IMR-90 (cell line): ENCODE measurements at places on chromosomes 5 and 9. TPM values are rescaled to one million over a fixed set of nuclear protein-coding genes. Genes with fewer than 3 reads are reported as not detected.
A peak's percentile ranks its signal among the peaks of the same experiment; 100 is the strongest.

The TAF11L10 gene
- total RNA-seq, result not detected in 2 replicates

The FOXD4L4 gene
- total RNA-seq, result under 0.01 TPM in 1 of 2 replicates, not detected in the other

The ENHO gene
- not detected in 2 replicates for total RNA-seq

DNA sequence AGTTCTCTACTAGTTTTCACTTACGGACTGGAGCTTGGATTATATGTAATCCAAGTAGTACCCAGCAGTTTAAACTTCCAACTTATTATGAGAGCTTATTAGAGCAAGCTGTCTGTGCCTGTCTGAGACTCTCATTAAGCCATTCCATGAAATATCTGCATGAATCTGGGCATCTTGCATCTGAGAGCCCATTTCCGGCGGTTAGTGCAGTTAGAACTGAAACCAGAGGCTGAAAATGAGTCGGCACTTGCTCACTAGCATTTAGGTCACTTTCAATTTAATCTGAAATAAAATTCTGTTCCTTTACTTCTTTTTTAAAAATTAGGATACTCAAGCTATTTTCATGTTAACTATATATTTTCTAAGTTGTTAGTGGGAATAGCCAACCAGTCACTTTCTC is 102.2 kb downstream of the MEGF10 start:
- DNase-seq, result no peak

The IL17B gene
- total RNA-seq, result 0.28 TPM in 1 of 2 replicates, not detected in the other

The THBS4 gene
- total RNA-seq, result 0.83 and 0.90 TPM in 2 replicates

- DNase-seq, result no peak
Observed at GRCh38 chr5:1036504-1037122, 28.0 kb downstream of the NKD2 start.

- DNase-seq, result no peak
Observed at GRCh38 chr5:50440651-50441492, at the start of gene EMB. Gene EMB, minus strand, starts transcription at chr5:50441288. Its CDS starts 137 bp downstream, at chr5:50441151.

- DNase-seq, result no peak
Observed at GRCh38 chr9:117869712-117870111, 165.5 kb downstream of the TLR4 start.

DNA sequence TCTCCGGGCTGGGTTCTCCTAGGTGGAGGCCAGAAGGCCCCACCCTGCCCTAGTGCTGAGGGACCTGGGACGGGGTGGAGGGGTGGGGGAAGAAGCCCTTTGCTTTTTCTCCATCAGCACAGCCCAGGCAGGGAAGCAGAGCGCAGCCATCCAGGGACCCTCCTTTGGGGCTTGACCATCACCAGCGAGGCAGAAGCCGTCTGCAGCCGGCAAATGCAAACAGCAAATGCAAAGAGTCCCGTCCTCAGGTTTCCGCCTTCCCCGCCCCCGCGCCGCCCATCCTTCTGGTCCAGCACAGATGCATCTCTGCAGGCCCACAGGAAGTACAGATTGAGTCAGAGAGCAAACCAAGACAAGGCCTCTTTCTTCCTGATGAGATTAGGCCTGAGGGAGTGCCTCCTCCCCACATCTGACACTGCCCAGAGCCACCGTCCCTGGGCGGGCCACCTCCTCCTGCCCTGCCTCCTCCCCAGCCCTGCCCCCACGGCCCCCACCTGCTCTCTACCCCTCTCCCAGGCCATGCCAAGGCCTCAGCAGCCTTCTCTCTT is 23.4 kb downstream of the CORO2A start:
- peak; percentile 68 for DNase-seq

The RXFP3 gene
- total RNA-seq, result not detected in 2 replicates

The SCGB3A1 gene
- total RNA-seq, result not detected in 2 replicates

- no peak for DNase-seq
Observed at GRCh38 chr5:52620315-52620714, 167.4 kb upstream of the ITGA1 start.

The PCDHGB6 gene
- total RNA-seq, result 2.2 and 2.8 TPM in 2 replicates

DNA sequence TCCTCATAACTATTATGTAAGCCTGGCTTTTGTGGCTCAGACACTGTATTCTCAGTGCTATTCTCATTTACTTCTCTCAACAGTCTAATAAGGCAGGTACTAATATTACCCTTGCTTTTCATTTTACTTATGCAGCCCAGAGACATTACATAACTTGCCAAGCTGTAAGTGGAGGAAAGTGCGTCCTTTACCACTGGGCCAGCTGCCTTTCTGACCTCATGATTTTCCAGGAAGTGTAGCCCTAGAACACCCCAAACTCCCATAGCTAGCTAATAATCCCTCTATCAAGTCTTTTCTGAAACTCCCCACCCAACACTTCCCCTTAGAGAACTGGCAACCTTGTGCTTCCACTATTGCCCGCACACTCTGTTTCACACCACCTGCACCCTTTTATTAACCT is 192.9 kb upstream of the HMHB1 start:
- DNase-seq, result no peak

The LYRM7 gene
- total RNA-seq, result 3.4 and 6.4 TPM in 2 replicates

GRCh38 chr9:126614088-126614454 is 343 bp downstream of the LMX1B start:
- no peak for DNase-seq

The SPINK4 gene
- total RNA-seq, result not detected in 2 replicates

DNA sequence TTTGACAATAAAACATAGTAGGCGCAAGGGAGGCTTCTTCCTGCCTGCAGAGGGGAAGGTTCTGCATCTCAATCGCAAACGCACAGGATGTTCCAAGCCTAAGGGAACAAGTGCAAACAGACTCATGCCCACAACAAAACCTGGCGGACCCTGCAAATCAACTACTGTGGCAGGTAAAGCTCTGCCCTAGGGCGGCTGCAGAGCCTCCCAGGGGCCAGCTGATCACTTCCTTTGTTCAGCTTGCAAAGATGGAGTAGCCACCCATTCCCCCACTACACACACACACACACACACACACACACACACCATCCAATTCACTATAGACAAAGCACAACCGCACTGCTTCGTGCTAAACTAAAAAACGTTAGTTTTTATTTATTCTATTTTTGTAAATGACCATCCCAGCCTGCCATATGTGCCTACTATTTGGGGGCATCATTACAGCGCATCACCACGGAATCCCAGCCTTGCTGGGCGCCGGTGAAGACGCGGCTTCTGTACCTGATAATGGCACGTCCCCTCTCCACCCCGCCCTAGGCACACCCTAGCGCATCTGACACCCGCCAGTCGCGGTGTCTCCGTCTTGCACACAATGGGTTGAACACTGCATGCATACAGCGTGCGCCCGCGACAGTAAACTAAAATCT is 57.6 kb downstream of the DPYSL3 start:
- no peak for DNase-seq

GRCh38 chr5:129988453-129988852 is 84.2 kb downstream of the CHSY3 start:
- no peak for DNase-seq

- no peak for DNase-seq
Observed at GRCh38 chr9:13596383-13596970, 317.0 kb upstream of the MPDZ start.

The NLN gene
- 37.1 and 50.3 TPM in 2 replicates for total RNA-seq

DNA sequence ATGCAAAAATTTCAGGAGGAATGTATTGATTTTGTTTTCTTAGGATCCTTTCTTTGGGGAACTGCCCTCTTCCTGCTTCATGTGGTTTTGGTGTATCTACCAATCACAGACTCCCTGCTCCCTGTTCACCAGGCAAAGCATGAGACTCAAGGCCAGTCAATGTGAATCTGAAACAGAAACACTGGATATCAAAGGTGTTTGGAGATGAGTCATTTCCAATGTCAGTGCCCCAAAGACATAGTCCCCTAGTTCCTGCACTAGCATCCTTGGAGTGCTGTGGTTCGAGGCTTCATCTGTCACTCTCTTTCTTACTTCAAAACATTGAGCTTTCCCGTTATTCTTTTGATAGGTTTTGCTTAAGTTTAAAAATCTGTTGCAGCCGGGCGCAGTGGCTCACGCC is 8.1 kb downstream of the PPP3R2 start:
- DNase-seq, result no peak

GRCh38 chr5:91245871-91246270 is 137.2 kb downstream of the ARRDC3 start:
- peak; percentile 17 for DNase-seq

DNA sequence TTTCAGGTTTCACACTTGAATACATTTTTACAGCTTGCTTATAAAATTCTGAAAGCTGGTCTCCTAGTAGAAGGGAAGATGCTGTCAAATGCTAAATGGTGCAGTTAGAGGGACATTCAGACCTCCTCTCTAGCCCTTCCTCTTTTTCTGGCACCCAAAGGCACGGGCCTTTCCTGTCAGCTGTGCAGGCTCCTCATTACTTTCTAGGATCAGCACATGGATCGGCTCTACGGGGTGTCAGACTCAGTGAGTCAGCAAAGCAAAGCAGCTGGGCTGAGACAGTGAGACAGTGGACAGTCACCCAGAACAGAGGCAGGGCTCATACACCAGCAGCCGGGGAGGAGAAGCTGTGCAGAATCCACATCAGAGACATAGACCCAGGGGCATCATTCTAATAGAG is 80.0 kb upstream of the TNC start:
- peak; percentile 79 for DNase-seq

DNA sequence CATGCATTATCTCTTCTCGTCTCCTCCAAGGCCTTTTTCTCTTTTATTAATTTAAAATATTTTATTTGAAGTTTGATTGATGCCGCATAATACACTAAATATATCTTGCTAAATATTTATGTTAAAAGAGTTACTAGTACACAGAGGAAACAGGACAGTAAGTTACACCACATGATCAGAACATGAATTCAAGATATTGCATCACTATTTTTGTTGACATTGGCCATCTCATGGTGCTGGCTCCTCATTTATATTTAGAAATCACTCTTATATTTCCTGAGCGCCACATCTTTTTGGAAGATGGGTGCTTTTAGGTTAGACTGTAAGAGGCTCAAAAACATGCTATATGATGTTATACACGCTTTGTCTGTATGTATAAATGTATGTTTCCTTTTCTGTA is 23.0 kb downstream of the SPEF2 start:
- DNase-seq, result no peak

The HSDL2 gene
- 58.6 and 65.8 TPM in 2 replicates for total RNA-seq

GRCh38 chr9:137027369-137028262 is at the start of gene ABCA2:
Gene ABCA2, minus strand, starts transcription at chr9:137028237. Its CDS starts 97 bp downstream, at chr9:137028140.
- peak; percentile 12 for DNase-seq

DNA sequence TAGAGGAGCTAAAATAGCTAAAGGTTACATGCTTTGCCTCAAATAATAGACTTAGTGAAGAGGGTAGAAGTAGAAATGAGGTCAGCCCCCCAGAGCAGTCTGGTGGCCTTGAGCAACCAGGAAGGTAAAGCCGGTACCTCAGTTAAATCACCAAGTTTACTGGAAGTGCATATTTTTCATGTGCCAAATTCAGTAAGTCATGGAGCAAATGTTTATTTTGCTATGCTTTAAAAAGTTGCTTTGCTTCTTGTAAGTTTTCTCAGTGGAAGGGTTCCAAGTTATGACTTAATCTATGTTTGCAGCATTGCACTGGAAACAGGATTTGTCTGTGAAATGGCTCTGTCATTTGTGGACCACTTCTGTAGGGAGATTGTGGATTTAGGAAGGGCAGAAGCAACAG is 256.7 kb downstream of the ARRDC3 start:
- peak; percentile 94 for DNase-seq

The PTPN3 gene
- 0.72 and 0.83 TPM in 2 replicates for total RNA-seq

The NME5 gene
- under 0.01 and 0.18 TPM in 2 replicates for total RNA-seq

DNA sequence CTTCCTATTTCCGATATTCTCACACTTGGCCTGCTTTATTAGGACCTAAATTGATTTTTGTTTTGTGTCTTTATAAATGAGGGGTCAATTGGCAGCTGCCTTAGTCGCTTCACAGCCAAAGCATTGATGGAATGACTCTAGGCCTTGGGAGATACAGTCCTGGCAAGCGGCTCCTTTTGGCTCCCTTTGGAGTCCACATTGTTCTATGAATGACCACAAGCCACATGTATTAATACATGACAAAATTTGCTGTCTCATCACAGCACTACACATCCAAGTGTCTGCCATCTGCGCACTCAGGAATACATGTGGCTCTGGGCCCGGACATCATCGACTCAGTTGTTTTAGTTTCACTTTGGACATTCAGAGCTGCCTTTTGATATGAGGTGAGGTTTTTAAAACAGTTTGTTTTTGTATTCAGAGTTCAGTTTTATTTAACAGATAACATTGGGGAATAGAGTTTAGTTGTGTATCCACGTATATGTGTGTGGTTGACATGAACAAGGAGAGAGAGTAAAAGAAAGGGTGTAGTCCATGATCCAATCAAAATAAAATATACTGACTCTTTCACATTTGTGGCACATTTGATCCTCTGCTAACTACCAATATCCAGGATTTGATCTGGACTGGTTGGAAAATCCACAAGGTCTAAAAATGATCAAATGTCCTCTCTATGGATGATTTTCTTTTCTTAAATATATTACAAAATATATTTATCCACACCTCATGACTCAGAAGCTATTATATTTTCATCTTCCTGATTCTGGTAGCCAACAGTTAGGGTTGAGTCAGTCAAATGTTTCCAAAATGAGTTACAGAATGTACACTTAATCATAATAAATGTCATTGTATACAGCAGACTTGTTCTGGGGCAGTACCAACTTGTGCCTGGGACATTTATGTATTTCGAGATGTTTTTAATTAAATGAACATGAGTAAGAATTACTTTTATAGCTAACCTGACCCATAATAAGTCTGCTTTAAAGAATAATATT is 114.0 kb upstream of the MTAP start:
- DNase-seq, result peak; percentile 81

GRCh38 chr9:135978642-135979546 is 17.7 kb upstream of the UBAC1 start:
- DNase-seq, result no peak

- DNase-seq, result no peak
Observed at GRCh38 chr5:61534481-61535267, 202.6 kb downstream of the ZSWIM6 start.

- DNase-seq, result no peak
Observed at GRCh38 chr5:78974011-78974410, 11.1 kb downstream of the ARSB start.

DNA sequence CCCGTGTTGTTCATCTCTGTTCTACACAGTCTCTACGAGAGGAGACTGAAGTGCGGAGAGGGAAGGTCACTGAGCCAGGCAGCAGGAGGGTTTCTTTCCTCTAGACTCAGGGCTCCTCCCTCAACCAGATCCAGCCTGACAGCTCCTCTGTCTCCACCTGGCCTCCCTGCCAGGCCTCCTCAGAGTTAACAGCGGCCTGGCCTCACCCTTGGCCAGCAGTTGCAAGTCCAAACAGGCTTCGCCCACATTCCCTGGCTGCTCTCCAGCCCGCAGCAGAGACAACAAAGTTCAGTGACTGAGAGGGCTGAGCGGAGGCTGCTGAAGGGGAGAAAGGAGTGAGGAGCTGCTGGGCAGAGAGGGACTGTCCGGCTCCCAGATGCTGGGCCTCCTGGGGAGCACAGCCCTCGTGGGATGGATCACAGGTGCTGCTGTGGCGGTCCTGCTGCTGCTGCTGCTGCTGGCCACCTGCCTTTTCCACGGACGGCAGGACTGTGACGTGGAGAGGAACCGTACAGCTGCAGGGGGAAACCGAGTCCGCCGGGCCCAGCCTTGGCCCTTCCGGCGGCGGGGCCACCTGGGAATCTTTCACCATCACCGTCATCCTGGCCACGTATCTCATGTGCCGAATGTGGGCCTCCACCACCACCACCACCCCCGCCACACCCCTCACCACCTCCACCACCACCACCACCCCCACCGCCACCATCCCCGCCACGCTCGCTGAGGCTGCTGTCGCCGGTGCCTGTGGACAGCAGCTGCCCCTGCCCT is at the start of gene HRCT1:
TSS of gene HRCT1 (plus strand) at position 291 of the 768 bp plus-strand sequence. CDS start at position 377, 86 bp downstream.
- peak; percentile 94 for DNase-seq

GRCh38 chr5:123709422-123709821 is 197.4 kb downstream of the CSNK1G3 start:
- DNase-seq, result no peak

GRCh38 chr9:133707763-133708245 is 30.3 kb downstream of the SARDH start:
- no peak for DNase-seq

The GAPT gene
- total RNA-seq, result not detected in 2 replicates

GRCh38 chr5:27220752-27221151 is 182.4 kb upstream of the CDH9 start:
- DNase-seq, result no peak
